ENCODE measurements at places on chromosomes 1 and 21.

GRCh38 chr1:32200226-32201010 is at the start of gene CCDC28B:
Gene CCDC28B (plus strand): TSS chr1:32200595. CDS start chr1:32201936, 1,341 bp downstream.
- no peak for DNase-seq

- no peak for DNase-seq
Measured at GRCh38 chr1:201223852-201224665, 33.4 kb downstream of the IGFN1 start.

GRCh38 chr1:228393268-228393701 is 13.3 kb downstream of the TRIM11 start:
- DNase-seq: no peak

GRCh38 chr1:172515436-172515835 is 17.5 kb upstream of the SUCO start:
- DNase-seq: no peak

GRCh38 chr1:223429313-223429731 is 36.1 kb downstream of the CCDC185 start:
- no peak for DNase-seq

- DNase-seq: no peak
Measured at GRCh38 chr1:118084400-118084799, 100.6 kb downstream of the SPAG17 start.

DNA sequence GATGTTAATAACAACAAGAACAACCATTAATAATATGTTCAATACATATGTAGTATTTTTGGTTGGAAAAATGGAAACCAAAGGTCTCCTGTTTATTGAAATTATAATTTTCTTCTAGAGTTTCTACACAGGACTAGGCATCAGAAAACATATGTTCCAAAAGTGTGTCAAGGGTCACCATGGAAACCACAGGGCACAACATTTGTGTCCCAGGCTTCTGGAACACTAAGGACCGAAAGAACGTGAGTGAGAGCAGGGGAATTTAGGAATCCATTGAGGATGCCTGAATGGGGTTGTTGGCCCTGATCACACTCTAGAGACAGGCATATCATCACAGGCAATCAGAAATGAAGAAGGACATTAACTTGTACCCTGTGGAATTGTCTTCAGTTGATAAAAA is 7.5 kb upstream of the CDC14A start:
- no peak for DNase-seq

DNA sequence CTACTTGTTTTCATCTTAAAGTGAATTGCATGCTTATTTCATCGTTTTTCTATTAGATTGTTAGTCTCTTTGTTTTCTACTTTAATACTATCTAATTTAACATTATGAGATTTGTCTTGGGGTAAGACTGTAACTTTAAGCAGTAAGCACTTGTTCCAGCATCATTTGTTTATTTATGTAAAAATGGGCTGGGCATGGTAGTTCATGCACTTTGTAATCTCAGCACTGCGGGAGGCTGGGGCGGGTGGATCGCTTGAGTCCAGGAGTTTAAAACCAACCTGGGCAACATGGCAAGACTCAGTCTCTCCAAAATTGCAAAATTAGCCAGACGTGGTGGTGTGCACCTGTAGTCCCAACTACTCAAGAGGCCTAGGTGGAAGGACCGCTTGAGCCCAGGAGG is 15.3 kb upstream of the PAXBP1 start:
- no peak for DNase-seq

DNA sequence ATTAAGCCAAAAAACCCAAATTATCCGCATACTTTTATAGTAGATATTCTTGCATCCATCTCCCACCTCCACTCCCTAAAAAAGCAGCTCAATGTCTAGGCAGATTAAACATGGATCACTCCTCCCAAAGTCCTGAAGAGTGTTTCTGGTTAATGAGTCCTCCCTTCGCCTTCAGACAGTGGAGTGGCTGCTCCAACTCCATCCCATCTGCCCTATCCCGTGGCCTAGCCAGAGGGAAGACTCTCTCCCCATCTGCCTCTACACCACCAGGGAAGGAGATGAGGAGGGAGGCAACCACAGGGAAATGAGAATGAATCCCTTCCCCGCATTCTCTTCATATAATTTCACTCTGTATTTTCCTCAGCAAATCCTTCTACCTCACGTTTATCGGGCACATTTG is 103.8 kb downstream of the SLC45A1 start:
- DNase-seq: no peak

- no peak for DNase-seq
Measured at GRCh38 chr1:30024411-30025195, 698.8 kb downstream of the MATN1 start.

GRCh38 chr1:3651930-3652547 is at the start of gene TP73:
Gene TP73 (plus strand): TSS chr1:3652516. CDS start chr1:3682366, 29,850 bp downstream.
- DNase-seq: no peak

DNA sequence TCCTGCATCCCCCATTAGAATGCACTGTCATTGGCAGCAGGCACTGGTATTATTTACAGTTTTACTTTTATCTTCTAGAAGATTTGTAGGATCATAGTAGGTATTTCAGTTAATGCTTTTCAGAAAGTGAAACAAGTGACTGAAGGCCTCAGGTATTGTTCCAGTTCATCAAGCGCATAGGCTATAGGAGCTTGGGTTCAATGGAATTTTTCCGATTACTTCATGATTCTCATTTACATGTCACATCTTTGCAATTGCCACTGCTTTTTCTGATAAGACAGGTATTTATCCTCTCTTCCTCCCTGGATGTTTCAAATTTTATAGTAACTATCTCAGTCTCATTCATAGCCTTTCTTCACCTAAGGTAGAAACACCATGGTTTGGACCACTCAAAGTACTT is 161.3 kb downstream of the NTPCR start:
- no peak for DNase-seq

- no peak for DNase-seq
Measured at GRCh38 chr1:217253351-217253750, 377.5 kb downstream of the GPATCH2 start.

DNA sequence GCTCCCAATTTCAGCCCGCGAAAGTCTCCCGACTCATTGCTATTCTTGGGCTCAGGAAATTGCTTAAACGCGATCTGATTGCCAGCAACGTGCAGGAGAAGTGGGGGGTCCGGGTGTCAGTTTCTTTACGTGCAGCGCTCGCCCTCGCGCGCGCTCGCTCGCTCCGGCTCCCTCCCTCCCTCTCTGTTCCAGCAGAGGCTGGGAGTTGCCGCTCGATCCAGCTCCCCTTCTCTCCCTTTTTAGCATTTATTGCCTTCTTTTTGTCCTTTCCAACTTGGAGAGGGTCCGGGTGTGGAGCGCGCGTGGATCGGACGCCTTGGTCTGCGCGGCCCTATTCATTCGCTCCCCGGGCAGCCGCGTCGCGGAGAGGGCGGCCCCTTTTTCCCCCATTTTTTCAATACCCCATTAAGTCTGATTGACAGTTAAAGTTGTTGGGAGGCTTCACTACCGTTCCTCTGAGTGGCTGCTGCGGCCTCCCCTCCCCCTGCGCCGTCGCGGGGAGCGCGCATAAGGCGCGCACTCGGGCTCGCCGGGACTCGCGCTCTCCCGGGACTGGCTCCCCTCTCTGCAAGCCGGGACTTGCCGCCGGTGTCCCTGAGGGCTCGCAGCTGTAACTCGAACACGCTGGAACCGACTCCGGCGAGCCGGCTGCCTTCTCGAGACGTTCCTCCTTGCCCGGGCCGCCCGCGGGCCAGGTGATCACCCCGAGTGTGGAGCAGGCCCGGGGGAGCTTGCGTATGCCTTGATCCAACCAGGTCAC is at the start of gene DHRS3:
TSS of gene DHRS3 (minus strand) at position 310 of the 760 bp plus-strand sequence. CDS start 862 bp downstream, outside the sequence.
- no peak for DNase-seq

- no peak for DNase-seq
Measured at GRCh38 chr21:33115631-33116510, 45.9 kb downstream of the OLIG1 start.

DNA sequence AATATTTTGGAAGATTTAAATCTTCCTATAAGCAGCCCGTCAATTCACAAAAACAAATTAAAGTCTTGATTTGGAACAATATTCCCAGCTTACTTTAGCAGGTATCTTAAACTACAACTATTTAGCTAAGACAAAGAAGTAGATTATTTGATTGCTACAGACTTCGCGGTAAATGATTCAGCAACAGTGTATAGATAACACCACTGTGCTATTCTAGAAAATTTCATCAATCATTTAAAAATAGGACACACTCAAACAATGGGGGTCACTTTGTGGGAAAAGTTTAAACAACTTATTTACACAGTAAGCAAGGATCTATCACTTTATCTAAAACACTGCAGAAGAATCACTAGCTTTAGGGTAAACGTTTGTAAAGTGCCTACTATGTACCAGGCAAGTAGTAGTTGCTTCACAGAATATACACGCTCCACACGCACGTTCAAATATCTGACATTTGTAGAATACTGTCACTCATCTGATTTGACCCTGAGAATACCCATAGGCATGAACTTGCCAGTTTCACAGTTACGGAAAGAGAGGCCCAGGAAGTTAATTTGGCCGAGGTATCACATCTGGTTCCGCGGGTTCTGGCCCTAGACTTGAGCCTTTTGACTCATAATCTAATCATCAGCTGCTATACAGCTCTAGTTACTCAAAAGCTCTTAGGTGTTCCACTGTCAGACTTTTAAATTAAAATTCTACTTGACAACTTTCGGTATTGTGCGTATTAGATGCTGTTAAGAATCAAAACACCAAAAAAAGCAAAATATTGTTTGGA is 876 bp downstream of the DENND2C start:
- no peak for DNase-seq

DNA sequence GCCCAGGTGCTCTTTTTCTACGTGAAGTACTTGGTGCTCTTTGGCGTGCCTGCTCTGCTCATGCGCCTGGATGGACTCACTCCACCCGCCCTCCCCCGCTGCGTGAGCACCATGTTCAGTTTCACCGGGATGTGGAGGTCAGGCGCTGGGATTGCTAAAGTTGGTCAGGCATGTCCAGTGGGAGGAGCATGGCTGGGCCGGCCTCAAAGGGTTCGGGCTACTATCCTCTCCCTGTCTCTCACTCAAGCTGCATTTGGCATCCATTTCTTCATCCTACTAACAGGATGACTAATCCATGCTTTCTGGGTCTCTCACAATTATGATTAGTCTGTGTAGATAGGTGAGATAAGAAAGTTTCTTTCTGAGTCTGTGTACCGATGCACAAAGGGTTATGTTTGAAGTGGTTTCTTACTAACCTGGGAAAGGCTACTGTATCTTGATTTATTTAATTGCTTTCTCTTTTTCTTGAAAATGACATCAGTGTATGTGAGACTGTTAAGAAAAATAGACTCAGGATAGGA is 135.9 kb downstream of the HHAT start:
- no peak for DNase-seq

GRCh38 chr1:3440300-3440681 is 14.2 kb upstream of the ARHGEF16 start:
- no peak for DNase-seq

DNA sequence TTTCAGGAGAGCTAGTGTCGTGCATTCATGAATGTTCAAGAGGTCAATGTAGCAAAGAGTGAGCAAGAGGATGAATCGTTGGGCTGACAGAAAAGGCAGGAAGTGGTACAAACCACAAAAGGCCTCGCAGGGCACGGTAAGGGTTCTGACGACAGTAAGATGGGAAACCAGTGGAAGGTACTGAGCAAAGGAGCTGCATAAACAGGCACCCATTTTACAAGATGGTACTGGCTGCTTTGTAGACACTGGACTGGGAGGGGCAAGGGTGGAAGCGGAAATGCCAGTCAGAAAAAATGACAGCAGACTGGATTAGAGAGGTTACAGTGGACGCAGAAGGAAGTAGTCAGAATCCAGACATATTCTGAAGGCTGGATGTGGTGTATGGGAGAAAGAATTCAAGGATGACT is 123.5 kb downstream of the PTPN14 start:
- no peak for DNase-seq

GRCh38 chr1:175504875-175505555 is 238.4 kb downstream of the TNR start:
- no peak for DNase-seq

DNA sequence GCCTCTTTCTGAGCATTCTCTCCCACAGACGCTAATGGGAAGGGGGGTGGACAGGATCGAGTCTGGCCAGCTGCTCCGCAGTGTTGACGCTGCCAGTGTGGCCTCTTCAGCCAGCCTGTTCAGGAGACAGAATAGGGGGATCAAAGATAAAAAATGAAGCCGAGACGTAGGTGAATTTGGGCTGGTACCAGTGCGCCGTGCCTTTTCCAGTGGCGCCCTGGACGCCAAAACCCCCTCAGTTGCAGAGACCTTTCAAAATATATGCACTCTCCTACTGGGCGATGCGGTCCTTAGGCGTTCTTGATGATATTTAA is 1.1 kb downstream of the TTC3 start:
- no peak for DNase-seq

- DNase-seq: peak; percentile 37
Measured at GRCh38 chr1:108828074-108828961, 28.6 kb downstream of the AKNAD1 start.

DNA sequence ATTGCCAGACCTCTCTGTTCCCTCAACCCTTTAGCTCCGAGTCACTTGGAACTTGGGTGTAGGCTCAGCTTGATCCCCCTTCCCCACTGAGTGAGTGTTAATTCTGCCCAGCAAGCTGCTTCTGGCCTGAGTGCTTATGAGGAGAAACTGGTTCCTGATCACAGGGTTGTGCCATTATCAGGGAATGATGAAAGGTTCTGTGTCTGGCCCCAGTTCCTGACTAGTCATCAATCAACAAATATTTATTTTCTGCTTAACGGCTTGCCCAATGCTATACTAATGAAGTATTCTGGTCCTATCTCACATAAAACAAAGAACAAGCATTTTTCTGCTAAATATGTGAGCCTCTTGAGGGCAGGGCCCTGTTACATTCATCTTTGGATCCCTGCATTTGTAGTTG is 20.8 kb downstream of the CC2D1B start:
- DNase-seq: no peak

GRCh38 chr1:26771643-26772321 is 16.0 kb upstream of the PIGV start:
- DNase-seq: no peak

DNA sequence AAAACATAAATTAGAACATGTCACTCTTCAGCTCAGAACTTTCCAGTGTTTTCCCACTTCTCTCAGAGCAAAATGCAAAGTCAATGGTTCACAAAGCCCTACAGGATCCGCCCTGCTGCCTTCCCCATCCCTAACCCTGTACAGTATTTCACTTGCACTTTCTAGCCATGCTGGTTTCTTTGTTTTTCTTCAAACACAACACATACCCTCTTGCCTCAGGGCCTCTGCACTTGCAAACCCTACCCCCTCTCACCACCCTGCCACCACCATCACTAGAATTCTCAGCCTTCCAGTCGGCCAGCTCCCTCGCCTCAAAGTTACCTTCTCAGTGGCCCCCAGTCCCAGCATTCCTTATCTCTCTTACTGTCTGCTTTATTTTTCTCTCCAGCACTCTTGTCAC is 17.6 kb downstream of the TEX35 start:
- no peak for DNase-seq

DNA sequence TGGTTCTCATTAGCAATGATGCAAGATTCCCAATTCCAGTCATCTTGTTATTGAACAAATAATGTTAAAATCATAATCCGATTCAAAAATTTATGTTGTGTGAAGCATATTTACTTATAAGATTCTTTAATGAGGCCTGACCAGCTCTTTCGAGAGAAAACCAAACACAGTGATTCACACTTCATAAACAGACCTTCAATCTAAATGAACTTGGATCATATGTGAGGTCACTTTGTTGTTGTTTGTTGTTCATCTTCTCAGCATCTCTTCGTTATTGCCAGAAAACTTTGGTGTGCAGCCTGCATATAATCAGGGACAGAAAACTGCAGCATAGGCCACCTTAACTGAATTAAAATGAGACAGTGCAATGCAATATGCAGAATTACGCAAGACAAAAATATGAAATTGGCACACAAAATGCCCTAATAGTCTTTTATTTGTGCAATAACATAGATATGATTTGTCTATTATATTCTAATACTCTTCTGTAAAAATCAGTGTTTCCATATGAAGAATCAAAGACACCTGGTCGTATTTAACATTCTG is 30.1 kb downstream of the NCAM2 start:
- no peak for DNase-seq
